AML-193 (cell line): ENCODE measurements at places on chromosomes 16 and 17.

- DNase-seq: no peak
Observed at GRCh38 chr16:78566397-78567073, 467.1 kb downstream of the WWOX start.

DNA sequence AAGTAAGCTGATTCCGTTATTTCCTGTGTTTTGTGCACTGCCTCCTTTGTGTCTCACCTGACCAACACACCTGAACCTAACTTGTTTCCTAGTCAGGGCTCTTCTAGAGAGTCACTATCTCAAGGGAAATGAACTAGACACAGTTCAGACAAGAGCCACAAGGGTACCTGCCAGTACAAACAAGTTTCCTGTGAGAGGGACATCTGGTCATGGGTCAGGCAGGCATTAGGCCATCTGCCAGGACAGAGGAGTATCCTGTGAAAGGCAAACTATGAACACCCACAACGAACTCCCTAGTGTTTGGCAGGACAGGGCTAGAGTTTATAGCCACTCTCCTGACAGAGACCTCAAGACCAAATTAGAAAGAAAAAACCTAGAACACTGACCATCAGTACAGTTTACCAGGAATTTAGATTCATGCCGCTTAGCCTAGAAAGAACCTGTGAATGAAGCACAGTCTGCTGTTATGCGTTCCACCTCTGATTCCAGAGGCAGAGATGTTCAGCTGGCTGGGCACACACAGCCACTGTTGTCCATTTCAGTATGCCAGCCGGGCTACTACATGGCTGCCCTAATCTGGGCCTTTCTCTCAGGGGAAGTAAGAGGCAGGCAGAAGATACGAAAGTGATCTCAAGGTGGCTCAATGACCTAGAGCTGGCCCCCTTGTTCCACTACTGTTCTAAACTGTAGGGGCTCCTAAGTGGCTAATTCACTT, 20.7 kb upstream of the GLG1 start:
- DNase-seq: no peak

- DNase-seq: peak; percentile 76
Observed at GRCh38 chr17:27381007-27381501, 75.2 kb upstream of the KSR1 start.

DNA sequence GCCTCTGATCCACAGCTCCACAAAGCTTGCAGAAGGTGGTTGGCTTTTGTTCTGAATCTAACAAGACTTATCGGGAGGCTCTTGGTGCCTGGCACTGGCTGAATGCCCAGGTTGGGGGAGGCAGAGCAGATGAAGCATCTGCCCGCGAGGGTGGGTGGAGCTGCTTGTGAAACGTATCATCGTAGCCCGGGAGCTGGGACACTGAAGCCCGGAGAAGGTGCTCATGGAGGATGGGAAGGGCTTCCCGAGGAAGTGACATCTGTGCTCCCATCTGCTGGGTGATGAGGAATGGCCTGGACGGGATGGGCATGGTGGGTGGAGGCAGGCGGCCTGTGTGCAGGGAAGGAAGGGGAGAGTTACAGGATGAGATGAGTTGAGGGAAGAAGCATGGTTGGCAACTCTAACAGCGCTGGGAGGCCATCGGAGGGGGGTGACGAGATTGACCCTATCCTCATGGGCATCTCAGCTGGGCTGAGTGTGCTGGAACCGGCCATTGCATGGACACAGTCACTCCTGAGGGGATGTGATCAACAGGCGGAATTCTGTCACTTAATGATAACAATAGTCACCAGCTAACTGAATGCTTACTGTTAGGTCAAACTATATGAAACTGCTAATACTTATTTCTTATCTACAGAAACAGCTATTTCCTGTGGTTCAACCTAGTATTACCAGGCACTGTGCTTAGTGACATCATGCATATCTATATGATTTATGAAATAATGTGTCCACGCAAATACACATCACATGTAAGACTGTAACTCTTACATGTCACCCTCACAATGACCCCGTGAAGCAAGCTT, 102.7 kb downstream of the ABCC6 start:
- DNase-seq: no peak

- no peak for DNase-seq
Observed at GRCh38 chr17:76240461-76241203, at the start of gene RNF157. Gene RNF157 (minus strand): TSS chr17:76240493. CDS start chr17:76240240, 253 bp downstream.

DNA sequence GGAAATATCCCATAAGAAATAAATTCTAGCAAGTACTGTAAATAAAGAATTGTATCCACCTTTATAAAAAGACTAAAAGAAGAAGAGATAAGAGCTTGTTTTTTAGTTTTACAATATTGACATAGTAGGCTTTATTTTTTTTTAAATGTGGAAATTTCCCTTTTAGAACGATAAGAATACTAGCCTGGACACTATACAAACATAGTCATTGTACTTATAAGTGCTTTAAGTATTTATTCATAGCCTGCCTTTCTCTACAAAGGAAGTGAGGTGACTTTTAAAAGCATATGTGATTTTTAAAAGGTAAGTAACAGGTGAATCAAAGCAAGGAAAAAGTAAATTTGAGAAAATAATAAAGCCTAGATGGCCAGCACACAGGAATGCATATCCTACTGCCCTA, 17.7 kb downstream of the TOX3 start:
- DNase-seq: no peak

DNA sequence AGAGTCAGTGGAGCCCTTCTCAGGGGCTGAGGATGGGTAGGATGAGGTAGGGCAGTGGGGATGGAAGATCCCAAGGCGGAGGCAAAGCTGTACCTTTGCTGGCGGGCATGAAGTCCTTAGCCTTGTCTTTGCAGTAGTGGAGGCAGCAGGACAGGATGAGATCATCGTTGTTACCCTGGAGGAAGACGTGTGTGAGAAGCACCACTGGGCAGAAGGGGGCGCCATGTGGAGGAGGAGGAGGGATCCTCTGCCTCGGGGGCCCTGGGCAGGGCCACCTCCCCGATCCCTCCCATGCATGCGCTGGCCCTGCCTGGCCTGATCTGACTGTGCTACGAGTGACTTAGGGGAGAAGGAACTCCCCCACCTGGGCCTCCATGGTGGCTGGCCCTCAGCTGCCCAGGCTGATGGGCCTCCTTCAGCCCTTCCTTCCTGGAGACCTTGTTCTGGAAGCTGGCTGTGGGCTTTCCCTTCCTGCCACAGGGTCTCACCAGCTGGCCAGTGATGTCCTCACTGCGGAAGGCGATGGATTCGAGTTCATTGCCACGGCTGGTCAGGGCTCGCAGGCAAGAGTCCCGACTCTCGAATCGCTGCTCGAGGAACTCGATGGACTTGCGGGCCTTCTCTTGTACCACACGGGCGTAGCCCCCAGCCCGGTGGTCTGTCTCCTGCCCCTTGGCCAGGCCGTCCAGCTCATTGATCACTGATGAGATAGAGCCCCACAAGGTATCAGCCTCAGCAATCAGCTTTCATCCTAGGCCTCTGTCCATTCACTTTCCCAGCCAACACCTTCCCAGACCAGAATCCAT, 10.3 kb downstream of the HIC1 start:
- DNase-seq: no peak

DNA sequence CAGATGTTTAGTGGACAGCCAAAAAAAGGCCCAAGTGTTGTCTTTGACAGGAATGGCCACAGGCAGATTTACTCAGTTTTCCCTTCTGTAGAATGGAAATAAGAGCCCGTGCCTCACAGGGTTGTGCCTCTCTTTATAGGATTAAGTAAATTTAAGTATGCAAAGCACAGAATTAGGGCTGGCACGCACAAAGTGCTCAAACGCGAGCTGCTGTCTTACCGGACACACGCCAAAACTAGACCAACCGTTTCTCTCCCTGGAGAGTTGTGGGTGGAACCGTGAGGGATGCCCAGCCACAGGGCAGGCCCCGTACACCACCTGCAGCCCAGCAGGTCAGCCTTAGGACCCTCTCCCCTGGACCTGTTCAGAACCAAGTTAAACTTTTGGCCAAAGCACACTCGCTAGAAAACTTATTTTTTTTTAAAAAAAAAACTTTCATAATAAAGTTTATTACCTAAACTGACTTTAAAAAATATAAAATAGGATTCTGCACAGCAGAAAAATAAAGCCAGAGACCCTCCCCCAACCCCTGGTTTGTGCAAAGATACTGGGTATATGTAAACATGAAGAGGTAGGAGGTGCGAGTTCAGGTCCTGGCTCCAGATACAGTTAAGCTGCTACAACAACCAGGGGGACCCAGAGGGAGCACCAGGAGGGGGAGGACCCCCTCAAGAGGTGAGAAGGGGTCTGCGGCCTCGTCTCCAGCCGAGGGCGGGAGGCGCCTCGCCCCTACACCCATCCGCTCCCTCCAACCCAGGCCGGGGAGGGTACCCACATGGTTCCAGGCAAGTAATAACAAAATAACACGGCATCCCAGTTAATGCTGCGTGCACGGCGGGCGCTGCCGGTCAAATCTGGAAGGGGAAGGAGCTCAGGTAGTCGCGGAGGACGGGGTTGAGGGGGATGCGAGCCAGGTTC, 1.8 kb downstream of the SOCS1 start:
- no peak for DNase-seq

DNA sequence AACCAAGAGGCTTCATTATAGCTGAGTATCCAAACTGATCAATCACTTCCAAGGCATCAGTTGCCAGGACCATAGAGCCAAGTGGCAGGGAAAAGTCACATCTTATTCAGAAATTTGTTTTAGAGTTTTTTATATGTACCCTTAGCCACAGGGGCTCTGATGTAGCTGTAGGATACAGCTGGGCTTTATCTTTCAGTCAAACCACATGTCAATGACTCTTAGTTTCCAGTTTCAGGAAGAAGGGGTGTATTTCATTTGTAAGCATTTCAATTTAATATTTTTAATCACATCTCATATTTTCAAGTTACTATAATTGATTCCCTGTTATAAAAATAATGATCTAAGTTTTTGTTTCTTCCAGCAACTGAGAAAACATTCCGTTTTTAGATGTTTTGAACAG, 2.9 kb upstream of the FLCN start:
- DNase-seq: no peak

GRCh38 chr17:78395155-78395554, 16.7 kb downstream of the PGS1 start:
- DNase-seq: no peak

DNA sequence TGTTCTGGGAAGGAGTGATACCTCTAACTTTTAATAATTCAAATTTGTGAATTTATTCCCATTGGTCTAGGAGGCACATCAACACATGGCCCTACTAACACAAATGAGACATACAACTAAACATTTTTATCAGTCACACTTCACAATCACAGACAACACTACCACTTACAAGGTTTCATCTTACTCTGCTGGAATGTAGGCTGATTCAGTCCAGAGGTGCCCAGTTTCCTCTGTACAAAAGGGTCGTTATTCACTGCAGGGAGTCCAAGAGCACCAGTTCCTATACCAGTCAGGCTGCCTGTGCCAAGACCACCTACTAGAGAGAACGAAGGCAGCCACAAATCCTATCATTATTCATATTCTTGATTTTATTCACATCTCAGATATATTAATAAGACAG, 41.4 kb downstream of the SETD6 start:
- no peak for DNase-seq

GRCh38 chr16:28316054-28316453, 23.7 kb downstream of the SBK1 start:
- no peak for DNase-seq

DNA sequence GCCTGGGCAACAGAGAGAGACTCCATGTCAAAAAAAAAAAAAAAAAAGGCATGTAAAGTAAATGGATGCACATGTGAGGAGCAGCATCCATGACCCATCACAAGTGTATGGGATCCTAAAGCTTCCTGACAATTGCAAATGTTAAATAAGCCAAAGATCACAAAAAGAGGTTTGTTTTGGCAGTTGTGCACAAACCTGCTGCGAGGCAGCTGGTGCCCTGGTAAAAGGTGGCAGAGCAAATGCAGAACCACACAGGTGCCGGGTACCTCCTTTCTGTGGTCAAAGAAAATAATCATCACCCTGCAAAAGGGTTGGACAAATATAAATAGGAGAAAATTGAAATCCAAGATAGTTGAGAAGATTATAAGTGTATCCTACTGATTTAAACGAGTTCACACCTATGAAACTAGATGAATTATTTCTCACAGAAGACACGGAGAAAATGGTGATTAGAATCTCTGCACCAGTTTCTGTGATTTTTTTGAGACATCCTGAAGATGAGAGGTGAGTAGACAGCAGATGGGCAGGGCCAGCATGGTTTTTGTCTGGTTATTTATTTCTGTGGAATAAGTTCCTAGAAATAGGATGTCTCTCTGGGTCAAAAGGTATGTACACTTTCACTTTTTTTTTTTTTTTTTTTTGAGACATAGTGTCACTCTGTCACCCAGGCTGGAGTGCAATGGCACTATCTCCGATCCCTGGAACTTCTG, 291.3 kb downstream of the CDH13 start:
- no peak for DNase-seq

DNA sequence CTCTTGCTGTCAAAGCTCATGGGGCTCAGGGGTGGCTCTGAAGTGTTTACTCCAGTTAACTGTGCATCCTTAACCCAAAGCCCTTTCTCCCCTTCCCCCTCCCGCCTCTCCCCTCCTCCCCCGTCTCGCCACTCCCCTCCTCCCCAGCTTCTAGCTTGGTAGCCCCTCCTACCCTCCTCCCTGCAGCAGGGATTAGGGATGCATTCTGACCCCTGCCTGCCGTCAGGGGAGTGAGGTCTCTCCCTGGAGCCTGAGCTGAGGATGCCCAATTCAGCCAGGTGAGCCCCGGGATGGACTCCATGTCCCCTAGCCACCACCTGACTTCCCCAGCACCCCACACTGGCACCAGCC, 1.6 kb downstream of the HS3ST6 start:
- DNase-seq: no peak

DNA sequence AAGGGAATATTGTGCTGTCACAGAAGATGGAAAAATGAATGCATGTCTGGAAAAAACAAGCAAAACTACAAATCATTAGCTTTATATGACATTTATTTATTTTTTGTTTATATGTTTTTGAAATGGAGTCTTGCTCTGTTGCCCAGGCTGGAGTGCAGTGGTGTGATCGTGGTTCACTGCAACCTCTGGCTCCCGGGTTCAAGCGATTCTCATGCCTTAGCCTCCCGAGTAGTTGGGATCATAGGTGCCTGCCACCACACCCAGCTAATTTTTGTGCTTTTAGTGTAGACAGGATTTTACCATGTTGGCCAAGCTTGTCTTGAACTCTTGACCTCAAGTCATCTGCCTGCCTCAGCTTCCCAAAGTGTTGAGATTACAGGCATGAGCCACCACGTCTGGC, 8.5 kb downstream of the NDE1 start:
- DNase-seq: no peak

DNA sequence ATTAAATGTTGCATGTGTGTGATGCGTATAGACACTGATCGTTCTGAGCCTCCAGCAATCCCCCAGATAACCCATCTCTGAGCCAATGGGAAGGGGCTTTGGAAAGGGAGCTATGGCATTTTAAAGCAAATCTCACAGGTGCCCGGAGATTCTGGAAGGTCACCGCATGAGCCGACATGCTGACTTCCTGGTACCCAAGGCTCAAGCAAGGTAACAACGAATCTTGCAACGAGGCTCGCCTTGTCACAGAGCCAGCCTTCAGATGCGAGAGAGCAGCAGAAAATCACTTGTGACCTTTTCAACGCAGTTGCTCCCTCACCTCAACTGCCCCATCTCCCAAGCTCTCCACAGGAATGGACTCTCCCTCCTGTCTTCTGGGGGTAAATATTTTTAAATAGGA, 154.8 kb upstream of the CDH5 start:
- DNase-seq: no peak
